ENCODE measurements at places on chromosomes 6 and 20.
A peak's percentile ranks its signal among the peaks of the same experiment; 100 is the strongest.

- DNase-seq, result peak; percentile 4
These were observed 41.5 kb upstream of the TGM3 start for GRCh38 chr20:2254333-2254732.

- no peak for DNase-seq
These were observed 28.9 kb downstream of the UTRN start for GRCh38 chr6:144314003-144314485.

DNA sequence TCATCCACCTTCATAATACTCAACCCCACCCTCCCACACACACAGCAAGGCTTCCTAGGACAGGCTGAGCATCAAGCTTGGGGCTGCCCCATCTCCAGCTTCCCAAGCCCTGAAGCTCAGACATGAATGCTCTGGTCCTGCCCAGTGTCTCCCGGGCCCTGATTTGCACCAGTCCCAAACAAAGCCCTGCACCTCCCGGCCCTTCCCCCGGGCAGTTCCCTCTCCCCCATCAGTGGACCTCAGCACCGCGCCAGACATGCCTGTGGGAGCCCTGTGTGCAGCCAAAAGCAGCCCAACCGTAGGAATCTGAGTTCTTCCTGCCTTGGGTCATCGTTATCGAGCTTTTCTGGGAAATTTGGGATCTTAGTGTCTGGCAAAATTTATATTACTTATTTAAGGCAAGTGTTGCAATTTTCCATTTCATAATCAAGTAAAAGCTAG lies 63.5 kb downstream of the THBS2 start:
- DNase-seq, result no peak

GRCh38 chr6:30489081-30490025 lies at the start of gene HLA-E:
Gene HLA-E, plus strand, starts transcription at chr6:30489509. Its CDS starts 23 bp downstream, at chr6:30489532.
- peak; percentile 100 for DNase-seq

DNA sequence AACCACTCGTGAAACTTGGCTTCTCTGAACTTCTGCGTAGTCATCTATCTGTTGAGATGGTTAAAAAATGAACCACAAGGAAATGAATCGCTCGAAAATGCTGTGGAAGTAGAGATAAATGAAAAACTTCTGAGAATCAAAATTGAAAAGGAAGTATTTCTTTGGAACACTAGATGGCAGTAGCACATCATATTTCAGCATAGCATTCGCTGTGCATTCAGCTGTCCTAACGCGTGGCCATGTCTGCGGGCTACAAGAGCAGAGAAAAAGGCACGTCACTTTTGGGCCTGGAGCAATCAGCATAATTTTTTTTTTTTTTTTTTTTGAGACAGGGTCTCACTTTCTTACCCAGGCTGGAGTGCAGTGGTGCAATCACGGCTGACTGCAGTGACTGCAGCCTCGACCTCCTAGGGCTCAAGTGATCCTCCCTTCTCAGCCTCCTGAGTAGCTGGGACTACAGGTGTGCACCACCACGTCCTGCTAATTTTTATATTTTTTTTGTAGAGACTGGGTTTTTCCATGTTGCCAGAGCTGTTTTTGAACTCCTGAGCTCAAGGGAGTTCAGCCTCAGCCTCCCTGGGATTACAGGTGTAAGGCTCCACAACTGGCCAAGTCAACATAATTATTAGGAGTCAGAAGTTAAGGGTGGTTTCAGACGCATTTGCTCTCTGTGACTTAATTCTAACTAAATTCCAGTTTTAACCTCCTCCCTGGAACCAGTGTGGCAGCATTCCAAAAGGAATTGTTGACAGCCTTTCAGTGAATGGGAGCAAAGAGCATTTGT lies 8.8 kb upstream of the PERP start:
- DNase-seq, result peak; percentile 77

DNA sequence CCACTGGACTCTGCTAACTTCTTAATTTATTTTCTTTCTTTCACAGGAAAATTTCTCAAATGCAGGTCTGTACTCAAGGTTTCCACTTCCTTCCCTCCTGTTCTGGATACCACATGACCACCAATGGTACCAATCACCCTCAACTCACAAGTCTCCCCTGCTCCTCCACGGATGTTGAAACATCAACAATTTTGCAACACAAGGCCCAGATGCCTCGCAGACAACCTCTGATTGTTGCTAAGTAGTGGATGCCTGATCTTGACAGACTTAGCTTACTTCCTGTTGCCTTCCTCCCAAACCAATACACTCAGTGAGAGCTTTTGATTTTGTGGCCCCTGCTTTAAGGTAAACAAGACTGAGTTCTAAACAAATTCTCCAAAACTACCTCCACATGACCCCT lies 146.6 kb downstream of the FRK start:
- DNase-seq, result no peak

- no peak for DNase-seq
These were observed 541.2 kb downstream of the QKI start for GRCh38 chr6:163955756-163956155.

DNA sequence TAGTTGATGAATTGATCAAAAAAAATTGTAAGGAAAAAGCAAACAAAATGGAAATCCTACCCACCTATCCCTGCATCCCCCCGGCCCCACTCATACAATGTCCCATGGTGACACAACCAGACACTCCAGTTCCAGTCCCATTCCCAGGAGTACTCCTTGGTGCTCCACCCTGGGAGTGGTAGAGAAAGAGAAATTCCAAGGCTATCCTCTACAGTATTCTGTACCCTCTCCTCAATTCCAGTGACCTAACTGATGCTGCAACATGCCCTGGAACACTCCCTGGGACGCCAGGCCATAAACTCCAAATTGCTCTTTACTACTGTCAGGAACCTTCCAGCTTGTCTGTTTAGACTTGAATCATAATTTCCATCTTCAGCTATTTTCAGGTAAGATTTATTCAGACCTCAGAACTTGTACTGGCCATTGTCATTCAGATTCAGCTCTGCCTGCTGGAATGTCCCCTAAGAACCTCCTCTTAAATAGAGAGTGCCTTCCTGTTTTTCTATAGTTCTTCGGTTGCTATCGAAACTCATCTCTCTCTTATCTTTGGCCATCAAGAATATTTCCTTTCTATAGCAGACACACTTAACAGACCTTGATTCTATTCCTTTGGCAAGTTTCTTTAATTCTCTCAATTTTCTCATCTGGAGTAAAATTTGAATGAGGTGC lies 8.7 kb downstream of the GPX6 start:
- DNase-seq, result no peak

GRCh38 chr6:34378470-34378869 lies 14.0 kb downstream of the NUDT3 start:
- DNase-seq, result no peak

DNA sequence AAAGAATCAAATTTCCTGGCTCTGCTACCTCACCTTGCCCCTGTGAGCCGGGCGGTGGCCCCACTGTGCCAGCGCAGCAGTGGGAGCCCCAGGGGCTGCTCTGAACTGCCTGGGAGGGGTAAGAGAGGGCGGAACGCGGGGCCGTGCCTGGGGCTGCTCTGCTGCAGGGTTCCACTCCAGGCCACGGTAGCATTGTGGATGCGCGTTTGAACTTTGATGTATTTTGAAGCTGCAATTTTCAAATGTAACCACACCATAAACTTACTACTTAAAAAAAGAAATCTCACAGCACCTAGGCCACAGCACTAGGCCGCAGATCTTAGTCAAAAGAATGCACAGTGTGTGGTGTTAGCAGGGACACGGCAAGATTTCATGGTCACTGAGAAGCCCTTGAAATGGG lies 57.5 kb downstream of the PRDM1 start:
- DNase-seq, result no peak

DNA sequence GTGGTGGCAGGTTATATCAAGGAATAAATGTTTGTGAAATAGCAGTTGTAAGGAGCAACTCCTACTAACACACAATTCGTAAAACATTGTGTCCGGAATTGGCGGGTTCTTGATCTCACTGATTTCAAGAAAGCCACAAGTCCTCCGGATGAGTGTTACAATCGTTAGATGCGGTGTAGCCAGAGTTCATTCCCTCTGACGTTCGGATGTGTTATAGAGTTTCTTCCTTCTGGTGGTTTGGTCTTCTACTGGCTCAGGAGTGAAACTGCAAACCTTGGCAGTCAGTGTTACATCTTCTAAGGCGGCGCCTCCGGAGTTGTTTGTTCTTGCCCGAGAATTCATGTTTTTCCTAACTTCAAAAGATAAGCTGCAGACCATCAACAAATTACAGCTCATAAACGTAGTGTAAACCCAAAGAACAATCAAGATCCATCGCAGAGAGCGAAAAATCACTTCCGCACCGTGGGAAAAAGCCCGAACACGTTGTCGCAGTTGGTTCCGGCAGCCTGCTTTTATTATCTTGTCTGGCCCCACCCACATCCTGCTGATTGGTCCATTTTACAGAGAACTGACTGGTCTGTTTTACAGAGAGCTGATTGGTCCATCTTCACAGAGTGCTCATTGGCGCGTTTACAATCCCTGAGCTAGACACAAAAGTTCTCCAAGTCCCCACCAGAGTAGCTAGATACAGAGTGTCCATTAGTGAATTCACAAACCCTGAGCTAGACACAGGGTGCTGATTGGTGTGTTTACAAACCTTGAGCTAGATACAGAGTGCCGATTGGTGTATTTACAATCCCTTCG lies 58.2 kb downstream of the TRIM27 start:
- peak; percentile 78 for DNase-seq

- no peak for DNase-seq
These were observed 49.8 kb downstream of the MTHFD1L start for GRCh38 chr6:150915131-150915879.

- no peak for DNase-seq
These were observed 10.3 kb upstream of the MYB start for GRCh38 chr6:135170849-135171248.

- DNase-seq, result no peak
These were observed 14.9 kb upstream of the PANK2 start for GRCh38 chr20:3874194-3874844.

GRCh38 chr6:162605881-162606280 lies 121.7 kb downstream of the PRKN start:
- DNase-seq, result no peak

GRCh38 chr6:141587482-141588266 lies 545.1 kb upstream of the GJE1 start:
- no peak for DNase-seq

GRCh38 chr6:81895511-81896185 lies 143.2 kb upstream of the TENT5A start:
- DNase-seq, result no peak

DNA sequence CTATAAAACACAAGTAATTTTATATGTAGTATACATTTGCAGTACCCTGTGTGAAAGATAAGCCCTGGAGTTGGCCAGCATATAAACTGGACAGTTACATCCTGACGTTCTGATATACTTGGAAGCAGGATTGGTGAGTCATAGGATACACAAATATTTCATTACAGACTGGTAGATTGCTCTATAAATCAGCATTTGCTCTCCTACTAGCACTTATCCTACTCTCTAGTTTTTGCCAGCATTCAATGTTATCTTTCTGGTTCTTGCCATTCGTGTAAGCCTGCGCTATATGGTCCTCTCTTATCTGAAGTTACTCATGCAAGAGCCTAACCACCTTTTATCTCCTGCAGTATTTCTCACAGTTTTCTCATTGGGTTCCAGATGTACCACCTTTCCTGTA lies 680.2 kb upstream of the MMS22L start:
- no peak for DNase-seq

- no peak for DNase-seq
These were observed 714.7 kb downstream of the QKI start for GRCh38 chr6:164129218-164129617.

GRCh38 chr6:41428996-41429421 lies 93.6 kb downstream of the NCR2 start:
- peak; percentile 55 for DNase-seq

DNA sequence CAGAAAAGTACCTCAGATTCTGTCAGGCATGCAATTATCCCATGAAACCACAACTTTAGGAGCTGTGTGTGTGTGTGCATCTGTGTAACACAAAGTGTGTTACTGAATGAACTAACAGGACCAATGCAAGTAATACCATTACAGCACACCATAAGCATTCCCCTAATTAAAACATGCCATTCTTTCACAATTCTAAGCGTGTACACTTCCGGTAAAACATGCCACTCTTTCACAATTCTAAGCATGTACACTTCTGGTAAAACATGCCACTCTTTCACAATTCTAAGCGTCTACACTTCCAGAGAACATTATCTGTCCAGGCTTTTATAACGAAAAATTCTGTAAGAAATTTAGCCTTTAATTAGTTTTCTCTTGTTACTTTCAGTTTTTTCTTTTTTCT lies 238.2 kb downstream of the GMDS start:
- no peak for DNase-seq

GRCh38 chr6:27286141-27286540 lies 25.9 kb downstream of the POM121L2 start:
- no peak for DNase-seq

DNA sequence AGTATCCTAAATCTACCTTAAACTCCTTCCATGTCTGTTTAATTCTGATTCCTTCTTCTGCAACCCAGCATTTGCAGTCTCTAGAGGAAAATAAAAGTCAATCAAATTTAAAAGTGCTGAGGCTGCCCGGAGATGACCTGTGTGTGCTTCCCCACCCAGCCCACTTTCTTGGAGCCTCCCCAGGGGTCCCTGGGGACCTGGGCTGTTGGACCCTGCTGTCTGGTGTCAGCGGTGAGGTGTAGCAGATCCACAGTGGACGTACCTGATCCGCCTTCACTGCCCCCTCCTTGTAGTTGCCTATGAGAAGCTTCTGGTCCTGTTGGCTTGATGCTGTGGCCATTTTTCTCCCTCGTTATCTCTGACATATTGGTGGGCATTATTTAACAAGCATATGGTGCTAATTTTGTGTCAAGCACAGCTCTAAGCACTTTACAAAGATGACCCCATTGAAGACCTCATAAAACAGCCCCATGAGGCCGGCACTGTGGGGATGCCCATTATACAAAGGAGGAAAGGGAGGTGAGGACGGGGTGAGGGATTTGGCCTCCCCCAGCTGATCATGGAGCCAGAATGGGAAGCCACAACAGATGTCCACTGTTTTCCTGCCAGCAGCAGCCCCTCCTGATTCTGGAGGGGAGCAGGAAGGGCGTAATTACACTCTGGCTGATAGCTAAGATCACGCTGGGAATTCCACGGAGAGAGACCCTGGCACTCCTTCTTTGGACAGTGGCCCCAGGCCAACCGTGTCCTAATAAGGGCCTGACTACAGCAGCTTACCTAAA lies 628.2 kb downstream of the CDH26 start:
- DNase-seq, result no peak

DNA sequence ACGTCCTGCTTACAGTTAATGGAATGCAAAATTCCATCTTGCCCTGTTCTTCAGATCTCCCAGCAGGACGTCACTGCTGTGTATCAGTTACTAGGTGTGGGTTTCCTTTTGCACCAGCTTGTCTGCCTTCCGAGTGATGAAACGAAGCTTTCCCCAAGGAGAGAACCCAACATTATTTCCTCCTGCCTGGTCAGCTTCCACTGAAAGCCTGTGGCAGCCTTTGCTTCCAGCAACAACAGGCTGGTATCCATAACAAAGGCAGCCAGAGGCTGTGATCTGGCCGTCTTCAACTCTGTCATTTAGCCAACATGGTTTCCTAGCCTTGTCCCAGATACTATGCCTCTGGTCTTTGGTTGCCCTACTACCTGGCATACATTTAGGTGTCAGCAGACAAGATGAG lies 78.9 kb upstream of the HEY2 start:
- no peak for DNase-seq
